Activated T-helper 1 cell treated with anti-CD3 and anti-CD28 coated beads, Interleukin-2, amount 50 U/mL, for 16 hours (primary cell): ENCODE measurements at places on chromosomes 2 and 18.

GRCh38 chr2:231483398-231484329 lies 19.4 kb upstream of the NCL start:
- no peak for DNase-seq

DNA sequence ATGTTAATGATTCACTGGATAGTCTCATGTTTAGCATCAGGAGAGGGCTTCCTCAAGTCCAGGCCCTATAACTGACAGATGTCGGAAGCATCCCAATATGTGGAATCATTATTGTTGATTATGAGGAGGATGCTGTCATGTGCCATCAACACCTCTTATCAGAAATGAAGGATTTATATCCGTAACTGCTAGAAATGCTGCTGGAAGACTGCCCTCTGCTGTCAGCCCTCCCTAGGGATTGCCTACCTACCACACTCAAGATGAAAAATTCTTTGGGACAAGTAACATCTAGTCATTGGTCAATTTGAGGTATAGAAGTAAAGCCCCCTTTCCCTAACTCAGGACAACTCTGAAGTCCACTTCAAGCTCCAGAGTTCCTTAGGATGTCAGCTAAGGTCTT lies 1166.5 kb upstream of the NXPH2 start:
- DNase-seq = no peak

GRCh38 chr2:227054006-227054405 lies 110.0 kb downstream of the COL4A4 start:
- DNase-seq = no peak

- no peak for DNase-seq
These were observed 25.8 kb downstream of the PLB1 start for GRCh38 chr2:28521663-28522062.

- no peak for DNase-seq
These were observed 194.1 kb downstream of the CLIP4 start for GRCh38 chr2:29309090-29310029.

DNA sequence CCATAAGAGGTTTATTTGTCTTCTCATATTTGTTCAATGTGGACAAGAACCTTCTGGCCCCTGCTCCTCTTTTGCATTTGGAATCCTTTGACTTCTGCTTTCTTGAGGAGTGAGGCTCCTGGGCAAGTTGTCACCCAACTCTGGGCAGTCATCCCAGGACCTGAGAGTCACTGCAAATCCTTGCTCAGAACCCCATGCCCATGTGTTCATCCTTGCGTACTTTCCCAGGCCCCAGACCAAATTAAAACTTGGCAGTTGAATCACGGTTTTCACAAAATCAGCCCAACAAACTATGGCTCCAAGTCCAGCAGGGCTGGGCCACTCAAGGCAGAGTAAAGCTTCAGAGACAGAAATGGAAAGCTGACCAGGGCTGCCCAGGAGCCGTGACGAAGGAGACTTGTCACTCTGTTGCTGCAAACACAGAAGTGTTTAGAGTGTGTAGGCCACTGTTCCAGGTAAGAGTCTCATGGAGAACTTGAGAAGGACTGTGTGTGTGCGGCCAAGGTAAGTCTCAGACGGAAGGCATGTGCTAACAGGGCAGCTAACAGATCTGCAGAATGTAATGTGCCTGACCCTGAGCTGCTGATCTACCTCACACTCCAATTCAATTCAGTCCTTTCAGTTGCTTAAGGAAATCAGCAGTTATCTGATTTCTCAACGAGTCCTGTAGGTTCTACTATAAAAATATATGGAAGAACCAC lies 549.4 kb upstream of the HS6ST1 start:
- no peak for DNase-seq
